Uterus (tissue), 4 donors: ENCODE measurements at places on chromosomes 12 and 14. TPM values are rescaled to one million over a fixed set of nuclear protein-coding genes. Genes with fewer than 3 reads are reported as not detected.

DNA sequence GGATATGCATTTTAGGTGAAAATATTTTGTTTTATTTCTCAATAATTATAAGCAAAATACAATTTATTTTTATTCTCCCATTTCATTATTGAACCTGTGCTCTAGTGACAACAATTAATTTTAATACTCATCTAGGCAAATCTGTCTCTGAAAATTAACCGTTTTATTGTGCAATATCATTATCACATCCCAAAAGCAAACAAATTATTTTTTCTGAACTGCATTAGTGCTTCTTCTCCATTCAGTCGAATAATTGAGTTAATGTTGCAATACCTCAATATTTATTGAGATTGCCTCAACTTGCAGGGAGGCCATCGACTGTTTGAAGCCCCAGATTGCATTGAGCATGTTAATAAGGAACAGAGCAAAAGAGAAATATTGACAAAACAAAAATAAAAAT lies 303.2 kb upstream of the LRFN5 start:
- H3K36me3 ChIP-seq, result no peaks in the 10 kb centered on the region
- no peaks in the 10 kb centered on the region for H3K4me1 ChIP-seq
- H3K4me3 ChIP-seq, result no peak overlapping the region
- no peak overlapping the region for H3K27ac ChIP-seq
- no peak for DNase-seq

DNA sequence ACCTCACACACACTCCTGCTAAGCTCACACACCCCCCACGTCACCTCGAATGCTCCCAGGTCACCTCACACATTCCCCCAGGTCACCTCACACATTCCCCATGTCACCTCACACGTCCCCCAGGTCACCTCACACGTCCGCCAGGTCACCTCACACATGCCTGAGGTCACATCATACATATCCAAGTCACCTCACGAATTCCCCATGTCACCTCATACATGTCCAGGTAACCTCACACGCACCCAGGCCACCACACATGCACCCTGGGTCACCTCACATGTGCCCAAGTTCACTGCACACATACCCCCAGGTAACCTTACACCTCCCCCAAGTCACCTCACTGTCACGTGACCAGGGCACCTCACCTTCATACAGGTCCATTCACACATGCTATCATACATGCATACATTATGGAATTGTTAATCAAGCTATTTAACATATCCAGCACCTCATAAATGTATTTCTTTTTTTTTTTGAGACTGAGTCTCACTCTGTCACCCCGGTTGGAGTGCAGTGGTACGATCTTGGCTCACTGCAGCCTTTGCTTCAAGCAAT lies 640.3 kb downstream of the TMEM121 start:
- no peaks in the 10 kb centered on the region for H3K27me3 ChIP-seq
- DNase-seq, result no peak
- no peak overlapping the region for H3K27ac ChIP-seq
- no peaks in the 10 kb centered on the region for H3K36me3 ChIP-seq
- H3K4me3 ChIP-seq, result no peak overlapping the region
- no peaks in the 10 kb centered on the region for H3K4me1 ChIP-seq

DNA sequence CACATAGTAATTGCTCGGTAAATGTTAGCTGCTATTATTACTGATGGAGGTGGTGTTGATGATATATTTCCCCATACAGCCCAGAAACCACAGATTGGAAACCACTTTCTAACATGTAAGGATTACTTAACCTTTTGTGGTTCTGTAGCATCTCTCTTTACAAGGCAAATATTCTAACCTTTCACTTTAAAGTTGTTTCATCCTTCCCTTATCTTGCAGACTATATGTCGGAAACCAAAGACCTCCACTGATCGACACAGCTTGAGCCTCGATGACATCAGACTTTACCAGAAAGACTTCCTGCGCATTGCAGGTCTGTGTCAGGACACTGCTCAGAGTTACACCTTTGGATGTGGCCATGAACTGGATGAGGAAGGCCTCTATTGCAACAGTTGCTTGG lies 75.8 kb downstream of the FRMD6 start:
- no peak overlapping the region for H3K4me3 ChIP-seq
- H3K27ac ChIP-seq, result no peak overlapping the region
- no peaks in the 10 kb centered on the region for H3K27me3 ChIP-seq
- H3K4me1 ChIP-seq, result peaks cover 4% of the 10 kb centered on the region

DNA sequence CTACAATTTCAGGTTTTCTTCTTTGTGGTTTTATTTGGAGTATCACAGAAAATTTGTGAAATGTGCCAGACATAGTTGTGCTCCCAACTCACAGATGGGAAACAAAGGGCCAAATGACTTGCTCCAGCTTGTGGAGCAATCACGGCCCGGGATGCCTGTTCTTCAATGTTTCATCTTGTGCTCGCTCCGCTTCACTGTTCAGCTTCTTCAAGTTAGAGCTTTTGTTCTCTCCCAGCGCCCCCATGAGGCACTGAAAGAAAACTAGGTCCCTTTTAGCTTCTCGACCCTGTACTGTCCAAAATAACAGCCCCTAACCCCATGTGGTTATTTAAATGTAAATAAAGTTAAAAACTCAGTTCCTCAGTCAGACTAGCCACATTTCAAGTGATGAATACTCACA lies 187.9 kb upstream of the STXBP6 start:
- no peaks in the 10 kb centered on the region for H3K4me1 ChIP-seq
- H3K36me3 ChIP-seq, result no peaks in the 10 kb centered on the region
- H3K27me3 ChIP-seq, result no peaks in the 10 kb centered on the region

GRCh38 chr14:90263748-90264449 lies 7.5 kb downstream of the PSMC1 start:
- no peaks in the 10 kb centered on the region for H3K4me1 ChIP-seq
- H3K36me3 ChIP-seq, result no peaks in the 10 kb centered on the region
- DNase-seq, result no peak
- no peaks in the 10 kb centered on the region for H3K27me3 ChIP-seq
- H3K27ac ChIP-seq, result no peak overlapping the region
- H3K4me3 ChIP-seq, result no peak overlapping the region

DNA sequence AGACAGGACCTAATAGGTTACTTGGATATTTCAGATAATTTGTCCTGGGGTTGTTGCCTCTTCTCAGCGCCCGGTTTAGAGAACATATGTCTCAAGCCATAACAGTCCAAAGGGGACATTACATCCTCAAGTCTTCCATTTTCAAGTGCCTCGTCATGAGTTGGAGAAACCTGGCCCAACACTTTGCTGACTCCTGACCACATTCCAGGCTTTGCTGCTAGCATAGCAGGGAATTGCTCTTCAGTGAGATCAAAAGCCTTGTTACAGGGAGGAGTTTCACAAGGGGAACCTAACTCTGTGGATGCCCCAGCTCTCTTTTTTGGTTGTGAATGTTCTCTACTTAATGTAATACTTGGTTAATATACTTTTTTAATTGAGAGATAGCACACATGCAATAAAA lies 8.2 kb upstream of the MMP19 start:
- no peak for DNase-seq
- H3K4me1 ChIP-seq, result peaks cover 12% of the 10 kb centered on the region
- H3K36me3 ChIP-seq, result no peaks in the 10 kb centered on the region
- no peak overlapping the region for H3K4me3 ChIP-seq
- no peak overlapping the region for H3K27ac ChIP-seq

- H3K27ac ChIP-seq, result no peak overlapping the region
- H3K4me1 ChIP-seq, result no peaks in the 10 kb centered on the region
- H3K4me3 ChIP-seq, result no peak overlapping the region
- DNase-seq, result peak; percentile 24
Observed at GRCh38 chr12:47551426-47551851, 154.4 kb downstream of the RPAP3 start.

Gene EFS
- 30.1 TPM for total RNA-seq

- no peaks in the 10 kb centered on the region for H3K4me1 ChIP-seq
- H3K27me3 ChIP-seq, result no peaks in the 10 kb centered on the region
- H3K4me3 ChIP-seq, result no peak overlapping the region
Observed at GRCh38 chr12:117468016-117468415, 106.6 kb upstream of the NOS1 start.

DNA sequence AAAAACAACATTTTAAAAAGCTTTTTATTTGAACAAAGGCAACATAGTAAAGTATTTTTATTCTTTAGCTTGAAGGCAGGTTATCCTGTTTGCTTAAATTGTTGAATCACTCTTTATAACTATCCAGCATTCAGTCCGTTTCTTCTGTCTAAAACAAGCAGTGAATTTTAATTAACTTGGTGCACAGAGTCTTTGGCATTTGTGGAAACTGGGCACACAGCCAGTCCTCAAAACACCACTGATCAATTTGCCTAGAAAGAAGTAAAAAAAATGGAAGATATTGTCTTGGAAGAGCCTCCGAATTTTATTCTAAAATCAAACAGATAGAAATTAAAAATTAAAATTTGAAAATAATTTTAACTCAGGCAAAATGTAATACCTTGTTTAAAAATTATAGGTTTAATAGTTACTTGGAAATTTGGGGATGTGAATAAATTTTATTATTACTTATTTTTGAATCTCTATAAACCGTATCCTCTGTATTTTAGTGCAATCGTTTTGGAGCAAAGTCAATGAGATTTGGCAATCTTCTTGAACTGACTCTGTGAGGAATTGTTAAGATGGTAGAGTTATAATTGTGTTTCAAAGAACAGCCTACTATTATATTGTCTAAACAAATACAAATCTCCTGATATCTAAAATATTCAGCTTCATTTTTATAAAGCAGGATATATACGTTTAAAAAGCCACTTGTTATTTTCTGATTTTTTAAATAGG lies 927.0 kb downstream of the SLC16A7 start:
- H3K27me3 ChIP-seq, result no peaks in the 10 kb centered on the region

- no peak for DNase-seq
- no peaks in the 10 kb centered on the region for H3K36me3 ChIP-seq
Observed at GRCh38 chr14:72824051-72824450, 69.8 kb downstream of the DPF3 start.

- H3K27me3 ChIP-seq, result no peaks in the 10 kb centered on the region
- no peak overlapping the region for H3K4me3 ChIP-seq
- H3K4me1 ChIP-seq, result no peaks in the 10 kb centered on the region
- H3K36me3 ChIP-seq, result no peaks in the 10 kb centered on the region
- DNase-seq, result no peak
Observed at GRCh38 chr12:124722878-124723277, 140.8 kb downstream of the SCARB1 start.

Gene RGS6
- total RNA-seq, result 6.2 TPM

DNA sequence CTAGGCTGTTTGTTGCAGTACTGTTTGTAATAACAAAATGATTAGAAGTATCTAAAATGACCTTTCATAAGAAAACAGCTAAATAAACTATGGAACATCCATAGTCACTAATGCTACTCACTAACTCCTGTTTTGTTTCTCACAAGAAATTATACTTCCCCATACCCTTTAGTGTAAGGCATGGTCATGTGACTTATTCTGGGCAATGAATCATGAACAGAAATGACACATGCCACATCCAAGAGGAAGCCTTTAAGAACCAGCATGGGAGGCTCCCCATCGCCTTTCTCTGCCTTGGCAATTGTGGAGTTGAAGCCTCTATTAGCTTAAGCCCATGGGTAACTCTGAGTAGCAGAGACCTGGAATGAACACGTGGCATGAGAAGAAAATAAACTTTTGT lies 49.3 kb downstream of the KSR2 start:
- no peaks in the 10 kb centered on the region for H3K27me3 ChIP-seq
- H3K4me1 ChIP-seq, result no peaks in the 10 kb centered on the region
- no peak overlapping the region for H3K4me3 ChIP-seq
- no peak overlapping the region for H3K27ac ChIP-seq

DNA sequence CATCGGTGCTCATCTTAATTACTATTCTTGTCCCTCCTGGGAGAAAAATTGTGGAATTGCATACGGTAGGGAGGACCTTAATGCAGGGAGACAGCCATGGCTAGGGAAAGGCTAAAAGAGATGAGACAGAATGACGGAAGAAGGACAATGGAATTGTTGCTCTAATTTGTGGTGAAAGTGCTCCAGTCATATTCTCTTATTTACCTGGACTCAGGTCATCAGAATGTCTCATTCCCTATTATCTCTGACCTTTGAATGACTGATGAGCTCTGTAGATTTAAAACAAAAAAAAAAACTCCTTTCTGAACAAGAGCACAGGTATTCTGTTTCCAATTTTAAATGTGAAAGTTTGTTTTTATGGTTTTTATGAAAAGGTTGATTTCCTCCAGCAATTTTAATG lies 8.6 kb upstream of the EPS8 start:
- H3K4me3 ChIP-seq, result no peak overlapping the region
- H3K4me1 ChIP-seq, result no peaks in the 10 kb centered on the region
- no peaks in the 10 kb centered on the region for H3K27me3 ChIP-seq
- no peaks in the 10 kb centered on the region for H3K36me3 ChIP-seq
- DNase-seq, result no peak

Gene SLC25A21
- under 0.01 TPM for total RNA-seq
